ENCODE measurements at places on chromosomes 4 and X.

DNA sequence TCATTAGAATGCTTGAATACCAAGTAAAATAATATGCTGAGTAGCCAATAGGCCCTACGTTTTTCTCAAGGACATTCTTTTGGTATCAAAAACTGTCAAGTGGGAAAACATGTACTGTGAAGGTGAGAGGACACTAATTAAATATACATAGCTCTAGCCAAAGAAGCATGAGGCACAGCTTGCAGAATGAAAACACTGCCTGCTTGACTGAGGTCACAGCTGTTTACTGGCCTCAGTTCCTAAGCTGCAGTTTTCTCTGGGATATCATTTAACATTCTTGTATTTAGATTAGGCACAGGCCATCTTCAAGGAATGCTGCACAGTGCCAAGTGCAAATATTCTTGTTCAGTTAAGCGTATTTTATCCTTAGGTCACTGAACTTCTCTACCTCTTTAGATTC lies 78.6 kb downstream of the NAP1L3 start:
- peak; percentile 4 for DNase-seq

GRCh38 chr4:101254776-101255175 lies 92.5 kb downstream of the PPP3CA start:
- no peak for DNase-seq

- no peak for DNase-seq
These were observed 148.7 kb upstream of the NAP1L5 start for GRCh38 chr4:88846206-88846790.

DNA sequence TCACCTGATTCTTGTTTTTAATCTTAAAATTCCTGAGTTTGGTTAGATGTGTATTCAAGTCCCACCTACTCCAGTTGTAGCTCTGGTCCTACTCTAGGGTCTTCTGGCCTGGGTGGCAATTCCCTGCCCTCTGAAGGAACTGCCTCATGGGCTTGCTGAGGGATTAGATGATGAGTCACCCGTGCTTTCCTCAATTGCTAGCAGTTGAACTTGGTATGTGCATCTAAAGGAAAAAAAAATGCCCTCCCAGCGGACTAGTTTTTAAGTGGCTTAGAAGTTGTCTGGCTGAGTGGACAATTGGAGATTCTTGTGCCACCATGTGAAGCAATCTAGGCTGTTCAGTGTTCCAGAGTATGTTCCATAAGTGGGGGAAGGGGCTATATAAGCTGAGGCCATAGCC lies 127.0 kb downstream of the CCNG2 start:
- no peak for DNase-seq

DNA sequence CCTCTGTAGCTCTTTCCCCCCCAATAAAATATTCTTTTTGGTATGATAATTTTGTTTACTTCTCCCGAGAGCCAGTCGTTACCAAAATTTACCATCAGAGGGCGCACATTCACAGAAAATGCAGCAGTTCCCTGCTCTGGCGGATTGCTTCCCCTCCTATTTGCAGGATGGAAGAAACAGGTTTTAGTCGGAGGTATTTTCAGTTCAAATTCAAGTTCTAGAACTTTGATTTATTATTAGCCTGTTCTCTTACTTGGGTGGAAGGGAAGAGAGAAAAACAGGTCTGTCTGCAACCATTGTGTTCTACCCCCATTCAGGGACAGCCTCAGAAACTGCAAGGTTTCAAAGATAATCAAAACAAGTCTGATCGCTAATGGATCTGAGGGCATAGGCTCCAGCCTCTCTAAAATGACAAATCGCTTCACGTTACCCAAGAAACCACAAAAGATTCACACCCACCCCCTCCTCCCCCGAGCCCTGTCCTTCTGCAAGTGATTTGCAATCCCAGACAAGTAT lies 263.8 kb upstream of the RPS6KA3 start:
- peak; percentile 54 for DNase-seq

All from renal pelvis (tissue), 12 donors.